CD4-positive, alpha-beta T cell treated with Interleukin-17A for 4 hours (primary cell): ENCODE measurements at places on chromosomes 6 and 20.

DNA sequence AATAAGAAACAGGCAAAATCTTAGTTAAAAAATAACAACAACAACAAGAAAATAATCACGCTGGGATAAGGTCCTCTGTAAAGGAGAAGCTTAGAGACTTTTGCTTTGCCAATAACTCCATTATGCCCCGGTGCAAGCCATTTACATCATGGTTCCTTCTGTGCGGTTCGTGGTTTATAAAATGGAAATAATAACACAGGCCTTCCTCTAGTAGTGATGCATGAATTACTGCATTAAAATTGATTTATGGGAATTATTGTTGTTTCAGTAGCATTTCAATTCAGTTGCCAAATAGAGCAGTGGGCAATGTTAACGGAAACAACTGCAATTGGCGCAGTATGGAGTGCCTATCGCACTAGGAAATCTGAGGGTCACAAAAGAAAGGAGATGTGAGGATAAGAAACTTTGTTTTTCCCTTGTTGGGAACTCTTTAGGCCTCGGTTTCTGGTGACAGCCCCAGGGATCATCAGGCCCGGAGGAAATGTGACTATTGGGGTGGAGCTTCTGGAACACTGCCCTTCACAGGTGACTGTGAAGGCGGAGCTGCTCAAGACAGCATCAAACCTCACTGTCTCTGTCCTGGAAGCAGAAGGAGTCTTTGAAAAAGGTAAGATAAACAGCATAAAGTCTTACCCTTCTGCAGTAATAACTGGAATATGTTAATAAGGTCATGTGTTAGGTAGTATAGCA, 1.1 kb downstream of the CD109 start:
- no peak for DNase-seq

DNA sequence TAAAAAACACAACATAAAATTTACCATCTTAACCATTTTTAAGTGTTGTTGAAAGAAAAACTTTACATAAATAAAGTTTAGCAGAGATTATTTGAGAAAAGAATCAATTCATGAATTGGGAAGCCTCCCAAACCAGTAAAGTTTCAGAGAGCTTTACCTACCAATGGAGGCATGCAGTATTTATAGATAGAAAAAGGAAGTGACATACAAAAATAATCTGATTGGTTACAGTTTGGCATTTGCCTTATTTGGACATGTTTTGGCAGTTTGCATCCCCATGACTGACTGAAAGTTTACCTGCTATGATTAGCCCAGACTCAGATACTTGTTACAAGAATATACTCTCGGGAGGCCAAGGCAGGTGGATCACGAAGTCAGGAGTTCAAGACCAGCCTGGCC, 3.7 kb upstream of the CMTR1 start:
- no peak for DNase-seq

DNA sequence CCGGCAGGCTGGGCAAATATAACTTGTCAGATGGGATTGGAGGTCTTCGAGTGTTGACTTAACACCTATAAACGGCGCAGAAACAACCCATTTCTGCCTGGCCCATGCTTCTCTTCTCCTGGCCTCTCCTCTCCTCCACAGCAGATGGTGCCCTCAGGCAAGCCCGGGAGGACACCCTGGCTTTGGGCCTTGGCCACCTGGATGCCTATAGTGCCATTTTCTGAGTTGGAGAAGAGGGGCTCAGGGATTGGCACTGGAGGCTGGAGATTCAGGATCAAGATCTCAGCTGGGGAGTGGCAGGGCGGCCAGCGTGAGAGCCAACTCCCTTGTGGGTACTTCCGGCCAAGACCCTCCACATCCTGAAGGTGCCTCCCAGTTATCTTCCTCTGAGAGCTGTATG, 211.9 kb upstream of the PMEPA1 start:
- no peak for DNase-seq

GRCh38 chr6:163776196-163776905, 361.8 kb downstream of the QKI start:
- no peak for DNase-seq

GRCh38 chr6:79524065-79524464, 13.2 kb downstream of the LCA5 start:
- DNase-seq: no peak

DNA sequence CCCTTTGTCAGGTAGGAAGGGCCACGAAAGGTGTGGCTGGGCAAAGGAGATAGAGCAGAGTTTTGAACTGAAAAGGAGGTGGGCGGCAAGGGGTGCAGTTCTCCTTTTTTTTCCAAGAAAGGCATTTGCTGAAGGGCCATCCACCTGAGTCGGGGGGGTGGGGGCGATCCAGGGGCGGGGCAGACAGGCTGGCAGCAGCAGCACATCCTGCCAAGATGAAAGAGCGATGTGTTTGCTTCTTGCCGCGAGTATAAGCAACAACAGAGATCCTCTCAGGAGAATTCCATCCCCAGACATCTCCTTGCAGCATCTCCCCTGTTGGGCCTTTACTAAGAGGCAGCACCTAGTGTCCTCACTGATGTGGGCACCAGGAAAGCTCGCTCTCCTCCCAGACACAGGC, 516.5 kb downstream of the CD83 start:
- peak; percentile 70 for DNase-seq

GRCh38 chr6:157203764-157204163, 119.6 kb downstream of the TMEM242 start:
- DNase-seq: no peak

DNA sequence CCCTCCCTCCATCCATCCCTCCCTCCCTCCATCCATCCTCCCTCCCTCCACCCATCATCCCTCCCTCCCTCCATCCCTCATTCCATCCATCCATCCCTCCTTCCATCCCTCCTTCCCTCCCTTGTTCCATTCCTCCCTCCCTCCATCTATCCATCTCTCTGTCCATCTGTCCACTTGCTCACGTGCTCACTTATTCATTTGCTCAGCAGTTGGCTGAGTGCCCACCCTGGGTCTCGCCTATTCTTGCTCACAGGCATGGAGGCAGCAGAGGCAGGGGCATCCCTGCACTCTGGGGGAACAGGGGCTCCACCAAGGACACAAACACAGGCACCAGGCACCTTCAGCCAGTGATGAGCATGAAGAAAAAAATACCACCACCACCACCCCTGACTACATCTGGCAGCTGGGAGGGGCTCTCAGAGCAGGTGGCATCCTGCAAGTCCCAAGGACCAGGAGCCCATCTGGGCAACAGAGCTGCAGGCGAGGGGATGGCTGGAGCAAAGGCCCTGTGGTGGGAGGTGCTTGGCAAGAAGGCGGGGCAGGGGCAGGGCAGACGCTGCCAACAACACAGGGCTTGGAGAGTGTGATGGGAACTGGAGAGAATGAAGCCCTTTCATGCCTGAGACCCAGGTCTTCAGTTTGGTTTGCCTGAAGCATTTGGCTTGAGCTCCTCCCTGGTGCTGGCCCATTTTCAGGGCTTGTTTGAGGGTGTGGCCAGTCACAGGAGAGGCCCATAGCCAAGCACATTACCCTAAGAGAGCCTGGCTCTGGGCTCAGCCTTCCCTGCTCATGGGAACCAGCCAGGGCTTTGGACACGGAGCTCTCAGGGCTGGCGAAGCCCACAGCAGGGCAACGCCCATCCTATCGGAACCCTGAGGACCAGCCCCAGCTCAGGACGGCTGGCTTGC, 40.2 kb upstream of the MRGBP start:
- DNase-seq: no peak

GRCh38 chr6:168500519-168500918, 59.5 kb downstream of the SMOC2 start:
- DNase-seq: no peak

DNA sequence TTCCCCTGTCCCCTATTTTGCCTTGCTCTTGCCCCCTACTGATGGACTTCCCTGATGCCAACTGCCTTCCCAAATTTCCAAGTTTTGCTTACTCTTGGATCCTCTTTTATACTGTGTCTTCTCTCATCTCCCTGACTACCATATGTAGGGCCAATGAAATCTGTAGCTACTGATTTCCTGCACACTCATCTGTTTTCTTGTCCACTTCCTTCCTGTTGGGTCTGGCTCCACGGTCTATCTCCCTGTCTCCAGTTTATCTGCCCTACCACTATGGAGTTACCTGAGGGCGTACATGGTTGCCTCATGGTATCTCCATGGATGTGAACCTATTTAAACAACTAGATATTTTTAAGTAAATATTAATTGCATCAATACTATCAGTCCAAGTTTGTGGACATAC, 140.3 kb upstream of the MCHR2 start:
- no peak for DNase-seq

DNA sequence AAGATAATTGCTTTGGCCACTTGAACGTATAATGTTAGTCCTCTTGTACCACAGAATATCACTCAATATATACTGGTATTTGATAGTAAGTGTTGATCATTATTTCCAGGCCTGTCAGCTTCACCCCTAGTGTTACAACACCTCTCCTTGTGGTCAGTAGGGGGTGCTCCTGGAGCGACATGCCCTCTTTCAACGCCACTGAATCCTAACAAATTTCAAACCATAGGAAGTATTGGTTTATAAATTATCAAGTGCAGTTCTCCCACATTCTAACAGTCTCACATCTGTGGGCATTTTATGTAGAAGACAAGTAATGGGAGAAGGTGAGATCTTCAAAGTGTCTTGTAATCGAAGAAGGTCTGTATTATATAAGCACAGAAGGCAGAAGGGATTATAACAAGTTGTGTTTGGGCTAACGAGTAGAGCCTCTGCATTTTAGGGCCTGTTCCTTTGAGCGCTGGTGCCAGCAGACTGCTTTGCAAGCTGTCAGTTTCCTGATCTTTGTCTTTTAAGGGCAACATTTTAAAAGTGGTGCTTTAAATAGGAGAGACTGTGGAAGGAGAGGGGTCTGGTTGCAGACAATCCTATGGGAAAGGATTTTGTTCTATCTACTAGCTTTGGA, 57.1 kb upstream of the CEP162 start:
- DNase-seq: no peak

- no peak for DNase-seq
These were observed 70.9 kb downstream of the LCA5 start for GRCh38 chr6:79466207-79466834.

DNA sequence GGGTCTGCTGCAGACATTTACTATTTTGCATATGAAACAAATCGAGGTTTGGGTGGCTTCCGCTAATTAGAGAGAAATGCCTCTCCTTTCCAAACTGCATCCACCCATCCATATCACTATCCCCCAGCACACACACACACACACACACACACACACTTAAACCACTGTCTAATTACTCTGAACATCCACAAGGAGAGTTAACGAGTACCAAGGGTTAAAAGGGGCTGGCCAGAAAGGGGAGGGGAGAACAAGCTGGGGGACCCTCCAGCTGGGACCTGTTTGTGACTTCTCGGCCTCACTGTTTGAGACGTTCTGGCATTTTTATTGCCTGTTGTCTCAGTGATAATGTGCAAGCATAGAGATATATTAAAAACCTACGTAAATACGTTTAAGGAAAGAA, 261.2 kb downstream of the FOXC1 start:
- DNase-seq: no peak

DNA sequence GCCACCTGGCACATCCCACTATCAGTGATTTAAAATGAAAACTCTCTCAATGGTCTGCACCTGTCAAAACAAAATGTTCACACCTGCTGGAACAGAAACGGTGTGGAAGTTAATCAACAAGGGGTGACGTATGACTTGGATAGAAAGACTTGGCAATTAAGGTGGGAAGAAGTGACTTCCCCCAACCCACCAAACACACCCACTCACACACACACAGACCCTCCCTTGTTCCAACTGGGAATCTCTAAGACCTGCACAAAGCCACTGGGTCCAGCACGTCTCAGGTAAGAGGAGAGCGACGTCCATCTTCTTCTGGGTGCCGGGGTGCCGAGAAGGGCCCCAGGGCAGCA, 25.1 kb upstream of the TCFL5 start:
- DNase-seq: no peak

DNA sequence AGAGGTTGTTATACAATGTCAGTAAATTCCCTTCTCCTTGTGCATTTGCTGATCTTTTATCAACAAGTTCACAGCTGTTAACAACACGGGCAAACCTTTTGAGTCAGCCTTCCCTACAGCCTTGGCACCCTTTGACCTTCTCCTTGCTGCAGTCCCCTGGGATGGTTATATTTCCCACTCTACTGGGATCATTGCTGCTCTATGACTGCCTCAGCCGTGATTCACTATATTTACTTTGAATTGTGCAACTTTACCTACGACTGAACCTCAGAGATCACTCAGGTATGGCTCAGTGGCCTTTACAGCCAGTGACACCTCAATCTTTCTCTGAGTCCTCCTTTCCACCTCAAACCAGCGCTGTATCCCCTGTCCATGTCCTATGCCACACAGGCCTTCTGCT, 1293.3 kb downstream of the EPHA7 start:
- no peak for DNase-seq

GRCh38 chr6:9948678-9949077, 466.2 kb downstream of the TFAP2A start:
- DNase-seq: no peak
